ENCODE measurements at places on chromosomes 1 and 21. TPM values are rescaled to one million over a fixed set of nuclear protein-coding genes. Genes with fewer than 3 reads are reported as not detected.

DNA sequence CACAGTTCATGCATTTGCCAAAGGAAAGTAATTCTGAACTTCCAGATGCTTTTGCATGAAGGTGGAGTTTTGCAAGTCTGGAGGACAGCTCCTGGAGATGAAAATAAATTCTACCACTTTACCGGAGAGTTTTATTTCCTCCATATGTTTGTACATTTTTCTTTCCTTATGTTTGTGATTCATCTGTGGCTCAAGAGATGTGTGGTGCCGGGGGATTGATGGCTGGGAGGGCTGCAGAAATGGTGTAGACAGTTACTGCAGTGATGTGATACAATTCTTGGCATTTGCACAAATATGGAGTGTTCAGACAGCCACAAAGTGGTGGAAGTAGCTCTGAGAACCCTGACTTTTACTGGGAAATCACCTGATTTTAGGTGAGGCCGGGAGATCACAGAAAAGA is 58.5 kb upstream of the ASB17 start:
- H3K36me3 ChIP-seq = no peaks in the 10 kb centered on the region
- H3K4me3 ChIP-seq = no peak overlapping the region
- DNase-seq = no peak
- H3K4me1 ChIP-seq = no peaks in the 10 kb centered on the region
- no peak overlapping the region for H3K27ac ChIP-seq

DNA sequence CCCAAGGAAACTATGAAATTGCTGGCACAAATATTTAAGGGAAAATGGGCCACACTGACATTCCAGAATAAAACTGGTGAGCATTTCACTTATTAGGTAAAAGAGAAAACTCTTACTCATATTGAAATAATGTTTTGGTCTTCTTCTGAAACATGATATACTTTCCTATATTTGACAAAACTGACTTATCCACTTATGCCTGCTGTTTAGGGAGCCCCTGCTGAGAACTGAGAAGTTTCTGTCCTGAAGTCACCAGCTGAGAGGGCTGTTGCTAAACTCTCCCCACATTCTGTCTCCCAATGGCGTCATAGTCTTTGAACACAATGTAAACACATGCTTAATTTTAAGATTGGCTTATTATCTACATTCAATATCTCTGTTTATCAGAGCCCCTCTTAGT is 46.8 kb upstream of the ZC3H11B start:
- DNase-seq = no peak
- H3K27ac ChIP-seq = no peak overlapping the region
- no peak overlapping the region for H3K4me3 ChIP-seq
- no peaks in the 10 kb centered on the region for H3K36me3 ChIP-seq
- H3K27me3 ChIP-seq = no peaks in the 10 kb centered on the region

GRCh38 chr21:43913928-43914327 is 48.9 kb downstream of the AGPAT3 start:
- H3K4me3 ChIP-seq = no peak overlapping the region
- H3K4me1 ChIP-seq = peaks cover 58% of the 10 kb centered on the region
- peak overlapping the region; percentile 59 for H3K27ac ChIP-seq
- H3K27me3 ChIP-seq = no peaks in the 10 kb centered on the region
- no peaks in the 10 kb centered on the region for H3K36me3 ChIP-seq

The SPATA17 gene
- total RNA-seq = 0.42 TPM

DNA sequence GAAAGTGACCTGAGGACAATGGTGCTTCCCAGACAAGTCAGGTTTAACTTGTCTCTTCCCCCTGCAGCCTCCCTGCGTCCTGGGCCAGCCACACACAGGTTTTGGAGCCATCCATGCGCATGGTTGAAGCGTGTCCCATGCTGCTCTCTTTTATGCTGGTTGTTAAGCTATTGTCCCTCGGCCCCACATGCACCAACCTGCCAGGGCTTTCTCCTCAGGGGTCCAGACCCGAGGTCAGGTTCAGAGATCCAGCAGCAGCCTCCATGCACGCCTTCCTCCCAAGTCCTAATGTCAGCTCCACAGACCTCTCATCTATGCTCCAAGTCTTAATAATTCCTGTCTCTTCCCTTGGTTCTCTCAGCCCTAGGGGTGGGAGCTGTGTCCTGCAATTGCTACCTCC is 1.6 kb downstream of the ABCA4 start:
- H3K4me1 ChIP-seq = no peaks in the 10 kb centered on the region
- no peaks in the 10 kb centered on the region for H3K27me3 ChIP-seq
- no peak overlapping the region for H3K4me3 ChIP-seq
- no peak overlapping the region for H3K27ac ChIP-seq
- no peaks in the 10 kb centered on the region for H3K36me3 ChIP-seq

DNA sequence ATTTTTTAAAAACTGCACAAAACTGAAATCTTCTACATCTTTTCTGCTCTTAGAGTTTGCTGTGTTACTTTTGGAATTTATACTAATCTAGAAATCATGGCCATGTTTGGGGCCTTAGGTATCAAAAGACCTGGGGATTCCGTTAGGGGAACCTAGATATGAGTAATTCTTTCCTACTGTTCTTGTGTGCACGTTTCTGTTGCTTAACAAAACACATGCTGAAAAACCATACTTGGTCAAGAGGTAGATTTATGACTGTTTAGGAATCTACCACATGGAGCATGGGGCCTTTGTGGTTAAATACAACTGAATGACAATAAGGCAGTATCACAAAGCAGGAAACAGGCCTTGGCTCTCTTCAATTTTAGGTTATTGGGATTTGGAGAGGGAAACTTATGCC is 291.9 kb upstream of the USP25 start:
- H3K27ac ChIP-seq = no peak overlapping the region
- H3K4me3 ChIP-seq = no peak overlapping the region
- H3K36me3 ChIP-seq = no peaks in the 10 kb centered on the region
- peaks cover 24% of the 10 kb centered on the region for H3K4me1 ChIP-seq
- H3K27me3 ChIP-seq = no peaks in the 10 kb centered on the region
- no peak for DNase-seq

DNA sequence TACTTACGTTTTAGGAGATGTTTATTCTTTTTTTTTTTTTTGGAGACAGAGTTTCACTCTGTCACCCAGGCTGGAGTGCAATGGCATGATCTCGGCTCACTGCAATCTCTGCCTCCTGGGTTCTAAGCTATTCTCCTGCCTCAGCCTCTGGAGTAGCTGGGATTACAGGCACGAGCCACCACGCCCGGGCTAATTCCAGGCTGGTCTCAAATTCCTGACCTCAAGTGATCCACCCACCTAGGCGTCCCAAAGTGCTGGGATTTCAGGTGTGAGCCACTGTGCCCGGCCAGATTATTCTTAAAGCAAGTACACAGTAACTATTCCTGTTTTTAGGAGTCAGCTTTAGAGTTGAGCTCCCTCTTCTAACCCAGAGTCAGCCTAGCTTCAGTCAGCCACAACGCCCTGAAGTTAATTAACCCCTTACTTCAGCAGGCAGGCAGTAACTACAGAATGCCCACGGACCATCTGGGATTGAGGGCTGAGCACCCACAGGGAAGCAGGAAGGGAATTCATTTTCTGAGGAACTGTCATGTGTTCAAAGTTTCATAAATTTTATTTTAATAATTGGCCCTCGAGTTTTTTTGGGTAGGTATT is 5.3 kb upstream of the ID3 start:
- H3K4me3 ChIP-seq = no peak overlapping the region
- H3K4me1 ChIP-seq = peaks cover 35% of the 10 kb centered on the region
- H3K27ac ChIP-seq = peak overlapping the region; percentile 79
- no peak for DNase-seq

The SLFNL1 gene
- total RNA-seq = 0.23 TPM

DNA sequence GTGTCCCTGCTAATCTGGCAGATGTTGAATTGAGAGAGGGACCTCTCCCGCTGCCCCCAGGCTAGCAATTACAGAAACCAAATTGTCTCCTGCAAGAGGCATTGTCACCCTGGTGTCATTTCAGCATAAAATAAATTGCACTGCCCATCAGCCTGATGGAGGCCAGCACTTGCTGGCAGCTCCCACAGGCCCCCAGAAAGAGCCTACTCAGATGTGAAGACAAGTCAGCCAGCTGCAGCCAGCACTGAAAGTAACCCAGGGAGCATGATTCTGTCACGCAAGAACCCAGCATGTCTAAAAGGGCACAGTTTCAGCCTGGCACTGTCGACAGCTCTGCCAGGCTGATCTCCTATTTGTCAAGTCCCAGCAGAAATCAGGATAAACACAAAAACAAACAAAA is 110.3 kb upstream of the CTTNBP2NL start:
- H3K27me3 ChIP-seq = no peaks in the 10 kb centered on the region
- no peaks in the 10 kb centered on the region for H3K4me1 ChIP-seq
- no peak overlapping the region for H3K4me3 ChIP-seq
- no peak overlapping the region for H3K27ac ChIP-seq
- H3K36me3 ChIP-seq = no peaks in the 10 kb centered on the region

GRCh38 chr1:53535846-53536245 is 76.6 kb downstream of the DMRTB1 start:
- no peaks in the 10 kb centered on the region for H3K4me1 ChIP-seq
- H3K36me3 ChIP-seq = no peaks in the 10 kb centered on the region
- DNase-seq = no peak
- no peak overlapping the region for H3K27ac ChIP-seq
- no peak overlapping the region for H3K4me3 ChIP-seq

DNA sequence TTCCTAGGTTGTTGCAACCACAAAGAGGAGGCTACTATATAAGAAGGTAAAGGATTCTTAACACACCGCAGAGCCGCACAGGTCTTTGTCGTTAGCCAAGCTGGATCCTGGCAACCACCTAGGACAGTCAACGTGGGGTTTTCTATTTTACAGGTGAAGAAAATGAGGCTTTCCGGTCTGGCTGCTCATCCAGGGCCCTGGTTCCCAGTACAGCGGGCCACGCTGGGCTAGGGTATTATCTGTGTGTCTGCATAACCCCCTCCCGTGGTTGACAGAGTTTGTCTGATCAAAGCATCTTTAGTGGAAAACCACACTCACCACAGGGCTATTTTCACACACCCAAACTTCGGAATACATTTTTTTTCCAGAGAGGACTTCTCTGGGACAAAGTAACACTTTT is 39.0 kb upstream of the PDE9A start:
- H3K27ac ChIP-seq = no peak overlapping the region

The RIPK4 gene
- total RNA-seq = not detected

DNA sequence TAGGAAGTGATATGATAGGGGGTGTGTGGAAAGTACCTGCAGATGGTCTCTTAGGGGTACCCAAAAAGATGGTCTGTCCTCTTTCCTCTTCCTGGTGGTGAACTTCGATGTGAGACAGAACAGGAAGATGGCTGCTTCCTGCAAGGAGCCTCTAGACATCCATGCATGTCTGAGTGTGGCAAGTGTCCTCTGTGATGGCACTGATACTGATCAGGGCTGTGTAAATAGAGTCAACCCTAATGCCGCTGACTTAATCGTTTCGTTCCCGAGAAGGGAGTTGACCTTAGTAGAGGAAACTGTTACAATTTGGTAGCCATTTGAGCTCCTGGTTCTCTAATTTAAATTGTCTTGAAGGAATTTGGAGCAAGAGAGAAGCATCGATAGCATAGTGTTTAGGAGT is 168.6 kb downstream of the VPS13D start:
- H3K27me3 ChIP-seq = no peaks in the 10 kb centered on the region
- H3K27ac ChIP-seq = no peak overlapping the region
- H3K36me3 ChIP-seq = peaks cover 56% of the 10 kb centered on the region
- no peak for DNase-seq
- H3K4me1 ChIP-seq = peaks cover 4% of the 10 kb centered on the region
- no peak overlapping the region for H3K4me3 ChIP-seq

DNA sequence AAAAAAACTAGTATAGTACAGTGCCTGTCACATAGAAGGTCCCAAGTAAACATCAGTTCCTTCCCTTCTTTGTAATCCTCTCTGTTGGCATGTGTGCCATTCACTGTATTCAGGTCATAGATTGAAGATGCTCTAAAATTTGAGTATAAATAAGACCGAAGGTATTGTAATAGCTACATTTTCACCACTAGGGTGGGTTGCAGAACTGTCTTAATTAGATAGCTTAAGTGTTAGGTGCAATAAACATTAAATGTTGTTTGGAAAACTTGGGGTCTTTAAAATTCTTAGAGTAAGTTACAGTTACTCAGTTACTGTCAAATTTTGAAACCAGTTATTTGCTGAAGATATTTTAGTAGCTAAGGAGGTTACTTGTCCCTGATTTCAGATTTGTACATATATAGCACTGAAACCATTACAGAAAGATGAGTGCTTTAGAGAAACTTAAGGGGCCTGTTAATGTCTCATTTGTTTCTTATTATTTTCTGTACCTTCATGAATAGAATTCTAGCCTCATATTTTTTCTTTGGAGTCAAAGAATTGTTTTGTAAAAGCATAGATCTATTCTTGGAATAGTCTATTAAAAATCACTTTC is 24.3 kb downstream of the PER3 start:
- H3K36me3 ChIP-seq = peaks cover 98% of the 10 kb centered on the region
- no peaks in the 10 kb centered on the region for H3K27me3 ChIP-seq
- H3K4me1 ChIP-seq = no peaks in the 10 kb centered on the region
- no peak overlapping the region for H3K27ac ChIP-seq
- H3K4me3 ChIP-seq = no peak overlapping the region

The ZNF697 gene
- total RNA-seq = 3.9 TPM

The SYDE2 gene
- total RNA-seq = 3.9 TPM

DNA sequence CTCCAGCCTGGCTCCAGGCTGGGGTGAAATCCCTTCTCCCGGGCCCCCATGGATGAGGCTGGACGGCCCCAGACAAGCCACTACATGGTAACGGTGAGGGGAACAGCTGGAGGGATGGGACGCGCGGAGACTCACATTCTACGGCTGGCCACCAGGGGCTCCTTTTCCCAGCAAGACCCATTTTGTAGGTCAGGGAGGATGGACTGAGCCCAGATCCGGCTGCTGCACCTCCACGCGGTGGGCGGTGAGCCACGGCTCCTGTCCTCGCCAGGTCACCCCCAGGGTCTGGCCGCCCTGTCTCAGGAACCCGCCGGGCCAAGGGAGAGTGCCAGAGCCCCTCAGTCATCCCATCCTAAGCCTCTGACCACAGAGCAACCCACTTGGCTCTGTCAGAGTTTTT is 75.0 kb upstream of the ACTRT2 start:
- no peak overlapping the region for H3K27ac ChIP-seq
- H3K36me3 ChIP-seq = no peaks in the 10 kb centered on the region
- no peak overlapping the region for H3K4me3 ChIP-seq
- peak; percentile 48 for DNase-seq

The FCMR gene
- total RNA-seq = 19.7 TPM

GRCh38 chr1:41020109-41020576 is 1.4 kb downstream of the SLFNL1 start:
- no peak overlapping the region for H3K4me3 ChIP-seq
- no peaks in the 10 kb centered on the region for H3K4me1 ChIP-seq
- H3K36me3 ChIP-seq = peaks cover 28% of the 10 kb centered on the region
- no peak overlapping the region for H3K27ac ChIP-seq

The CFHR4 gene
- total RNA-seq = not detected

GRCh38 chr1:208131621-208132286 is 112.4 kb downstream of the PLXNA2 start:
- peak overlapping the region; percentile 57 for H3K27ac ChIP-seq
- H3K4me3 ChIP-seq = no peak overlapping the region
- peaks cover 59% of the 10 kb centered on the region for H3K4me1 ChIP-seq
- no peaks in the 10 kb centered on the region for H3K27me3 ChIP-seq

Measured in psoas muscle (tissue), 8 donors.